Activated naive CD4-positive, alpha-beta T cell treated with anti-CD3 and anti-CD28 coated beads, Interleukin-2, amount 50 U/mL, for 72 hours (primary cell): ENCODE measurements at places on chromosomes 2 and 18. TPM values are rescaled to one million over a fixed set of nuclear protein-coding genes. Genes with fewer than 3 reads are reported as not detected.

GRCh38 chr2:27218614-27219013, 1.4 kb downstream of the CAD start:
- DNase-seq, result no peak

DNA sequence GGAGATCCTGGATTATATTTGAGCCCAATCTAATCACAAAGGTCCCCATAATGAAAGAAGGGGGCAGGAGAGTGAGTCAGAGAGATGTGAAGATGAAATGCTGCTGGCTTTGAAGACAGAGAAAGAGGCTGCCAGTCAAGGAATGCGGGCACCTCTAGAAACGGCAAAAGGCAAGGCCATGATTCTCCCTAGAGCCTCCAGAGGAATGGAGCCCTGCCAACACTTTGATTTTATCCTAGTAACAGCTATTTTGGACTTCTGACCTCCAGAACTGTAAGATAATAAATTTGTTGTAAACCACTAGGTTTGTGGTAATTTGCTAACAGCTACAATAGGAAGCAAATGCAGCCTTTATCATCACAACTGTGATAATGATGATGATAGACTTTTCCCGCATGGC, 32.9 kb downstream of the LBH start:
- DNase-seq, result no peak

DNA sequence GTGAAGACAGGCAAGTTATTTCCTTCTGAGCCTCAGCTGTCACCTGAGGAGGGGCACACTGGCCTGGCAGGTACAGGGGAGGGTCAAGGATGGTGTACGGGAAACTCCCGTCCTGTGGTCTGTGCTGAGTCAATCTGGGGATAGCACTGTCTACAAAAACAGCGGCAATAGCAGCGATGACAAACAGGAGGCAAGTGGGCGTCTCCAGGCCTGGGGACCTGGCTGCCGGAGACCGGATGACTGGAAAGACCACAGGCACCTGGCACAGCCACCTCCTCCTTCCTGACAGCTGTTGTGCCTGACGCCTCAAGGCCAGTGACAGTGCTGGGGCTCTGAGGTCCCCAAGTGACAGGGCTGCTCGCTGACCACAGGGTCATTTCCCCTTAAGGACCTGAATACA, 202.1 kb upstream of the HS6ST1 start:
- peak; percentile 58 for DNase-seq

DNA sequence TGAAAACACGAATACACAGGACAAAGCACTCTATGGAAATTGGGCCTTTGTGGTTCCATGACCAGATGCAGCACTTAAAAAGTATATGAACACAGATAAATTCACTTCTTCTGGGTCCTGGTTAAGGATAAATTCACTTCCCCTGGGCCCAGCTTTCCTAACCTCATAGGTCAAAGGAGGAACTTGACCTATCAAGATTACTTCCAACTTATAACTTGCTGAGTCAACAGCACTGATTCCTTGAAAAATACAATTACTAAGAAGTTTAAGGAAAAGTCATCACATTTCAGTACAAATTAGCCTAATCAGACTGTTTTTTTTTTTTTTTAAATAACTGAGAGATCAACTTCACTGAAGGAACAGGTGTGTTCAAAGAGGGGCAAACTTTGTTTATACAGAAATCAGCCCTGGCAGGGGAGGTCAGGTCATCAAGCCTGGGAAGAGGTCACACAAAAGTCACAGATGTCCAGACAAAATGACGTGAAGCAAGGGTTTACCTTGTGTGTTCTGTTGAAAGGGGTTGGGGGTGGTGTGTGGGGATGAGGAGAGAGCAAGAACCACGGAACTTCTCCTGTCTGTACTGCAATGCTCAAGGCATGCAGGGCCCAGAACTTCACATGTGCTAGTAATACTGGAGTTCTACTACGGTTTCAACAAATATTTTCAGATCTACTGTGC, 55.8 kb downstream of the PPP4R1 start:
- DNase-seq, result no peak

GRCh38 chr2:174342686-174343342, 8.1 kb downstream of the SP9 start:
- DNase-seq, result no peak

- DNase-seq, result no peak
Measured at GRCh38 chr2:129491308-129491707, 488.2 kb upstream of the RAB6C start.

GRCh38 chr2:109447251-109447661, 166.5 kb downstream of the SEPTIN10 start:
- no peak for DNase-seq

DNA sequence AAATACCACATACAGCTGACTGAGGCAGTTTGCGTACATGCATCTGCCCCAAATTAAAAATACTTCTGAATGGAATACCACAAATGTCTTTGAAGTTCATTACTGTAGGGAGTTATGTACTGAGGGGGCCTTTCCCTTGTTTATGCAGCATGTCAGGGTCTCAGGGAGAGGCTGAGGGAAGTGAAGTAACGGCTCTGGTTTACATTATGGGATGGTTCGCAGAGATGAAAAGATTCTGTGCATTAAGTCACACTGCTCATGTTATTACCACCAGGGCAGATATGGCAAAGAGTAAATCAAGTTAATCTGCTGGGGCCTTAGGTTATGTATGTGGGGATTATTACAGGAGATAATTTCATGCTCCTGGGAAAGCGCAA, 385.9 kb upstream of the RND3 start:
- no peak for DNase-seq

- DNase-seq, result no peak
Measured at GRCh38 chr2:78993518-78994148, 31.9 kb upstream of the REG3G start.

- no peak for DNase-seq
Measured at GRCh38 chr2:17557596-17557995, 17.1 kb downstream of the VSNL1 start.

GRCh38 chr2:156434461-156435291, 1.5 kb upstream of the GPD2 start:
- DNase-seq, result no peak

DNA sequence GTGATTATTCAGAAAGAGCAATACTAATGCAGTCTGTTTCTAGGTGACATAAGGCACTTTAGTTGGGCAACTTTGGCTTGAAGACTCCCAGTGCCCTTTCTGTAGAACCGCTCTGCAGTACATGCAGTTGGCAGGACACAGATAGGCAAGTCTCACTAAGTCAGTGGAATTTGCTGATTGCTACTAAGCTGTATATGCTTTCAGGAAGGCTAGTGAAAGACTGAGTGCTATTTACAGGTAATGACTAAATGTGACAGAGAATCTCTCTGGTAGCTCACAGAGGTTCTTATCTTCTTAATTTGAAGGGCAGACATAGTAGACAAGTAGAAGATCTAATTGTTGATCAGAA, 243.0 kb downstream of the WDPCP start:
- no peak for DNase-seq

DNA sequence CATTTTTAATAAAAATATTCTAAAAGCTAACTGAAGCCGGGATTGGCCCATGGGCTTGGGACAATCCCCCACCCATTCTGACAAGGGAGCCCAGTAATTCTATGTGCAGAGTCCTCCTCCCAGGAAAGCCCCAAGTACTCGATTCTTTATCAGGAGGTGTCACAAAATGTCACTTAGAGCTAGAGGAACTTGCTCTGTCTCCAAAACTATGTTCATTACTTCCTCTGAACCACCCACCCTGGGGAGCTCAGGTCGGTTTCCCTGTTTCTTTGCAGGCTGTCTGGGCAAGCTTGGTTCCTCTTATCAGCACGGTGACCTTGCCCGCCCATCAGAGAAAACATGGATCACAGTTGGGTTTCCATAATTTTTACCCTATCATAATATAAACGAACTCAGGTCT, 430.6 kb upstream of the ID2 start:
- no peak for DNase-seq

- DNase-seq, result peak; percentile 2
Measured at GRCh38 chr2:232336241-232336736, 42.3 kb upstream of the ALPP start.

- peak; percentile 43 for DNase-seq
Measured at GRCh38 chr2:164992818-164993217, 37.5 kb upstream of the SLC38A11 start.

GRCh38 chr2:218081695-218082094, 12.6 kb downstream of the RUFY4 start:
- no peak for DNase-seq

DNA sequence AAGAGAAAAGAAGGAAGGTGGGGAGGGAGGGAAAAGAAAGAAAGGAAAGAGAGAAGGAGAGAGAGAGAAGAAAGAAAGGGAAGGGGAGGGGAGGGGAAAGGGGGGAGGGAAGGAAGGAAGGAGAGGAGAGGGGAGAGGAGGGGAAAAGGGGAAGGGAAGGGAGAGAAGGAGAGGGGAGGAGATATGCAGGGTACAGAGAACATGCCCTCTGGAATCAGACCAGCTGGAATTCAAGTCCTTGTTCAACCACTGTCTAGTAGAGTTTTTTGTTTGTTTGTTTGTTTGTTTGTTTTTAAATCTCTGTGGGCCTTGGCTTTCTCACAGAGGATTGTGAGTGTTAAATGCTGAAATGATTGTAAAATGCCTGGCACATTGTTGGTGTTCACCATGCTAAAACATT, 77.7 kb upstream of the FOSL2 start:
- DNase-seq, result no peak

DNA sequence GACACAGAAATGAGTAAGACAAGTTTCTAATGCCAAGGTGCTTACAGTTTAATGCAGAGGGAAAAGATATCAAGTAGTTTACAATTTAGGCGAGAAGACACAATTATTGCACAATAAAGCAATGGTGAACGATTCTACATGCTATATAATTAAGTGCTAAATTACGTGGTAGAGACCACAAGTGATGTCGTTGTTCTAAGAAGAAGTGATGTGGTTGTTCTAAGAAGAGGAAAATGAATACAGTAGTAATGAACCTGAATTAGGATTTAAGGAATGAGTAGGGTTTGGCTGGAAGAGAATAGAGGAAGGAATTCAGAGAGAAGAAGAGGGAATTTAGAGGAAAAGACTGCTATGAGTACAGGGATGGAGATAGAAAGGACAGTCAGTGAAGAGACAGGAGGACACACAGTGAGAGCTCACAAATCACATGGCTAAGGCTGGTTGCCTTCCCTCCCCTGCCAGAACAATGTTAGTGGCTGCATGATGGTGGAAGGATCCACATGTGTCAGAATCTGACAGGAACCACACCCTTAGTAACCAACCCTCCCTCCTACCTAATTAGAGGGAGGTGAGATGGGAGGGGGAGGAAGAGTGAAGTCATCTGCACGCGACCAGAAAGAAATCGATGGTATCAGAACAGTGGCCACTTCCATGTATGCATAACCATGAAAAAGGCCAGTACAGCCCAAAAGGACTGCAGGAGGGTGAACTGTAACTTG, 44.7 kb downstream of the M1AP start:
- no peak for DNase-seq

The AKAIN1 gene
- not detected for total RNA-seq

The IL1R2 gene
- 10.7 TPM for total RNA-seq

The EGR4 gene
- 0.33 TPM for total RNA-seq

The SRD5A2 gene
- total RNA-seq, result not detected
